NCI-H524 (cell line): ENCODE measurements at places on chromosomes 1 and 21.
A peak's percentile ranks its signal among the peaks of the same experiment; 100 is the strongest.

GRCh38 chr1:65804584-65804983 is 11.9 kb downstream of the PDE4B start:
- no peak for DNase-seq

GRCh38 chr1:15756143-15757015 is 2.2 kb upstream of the FBLIM1 start:
- no peak for DNase-seq

DNA sequence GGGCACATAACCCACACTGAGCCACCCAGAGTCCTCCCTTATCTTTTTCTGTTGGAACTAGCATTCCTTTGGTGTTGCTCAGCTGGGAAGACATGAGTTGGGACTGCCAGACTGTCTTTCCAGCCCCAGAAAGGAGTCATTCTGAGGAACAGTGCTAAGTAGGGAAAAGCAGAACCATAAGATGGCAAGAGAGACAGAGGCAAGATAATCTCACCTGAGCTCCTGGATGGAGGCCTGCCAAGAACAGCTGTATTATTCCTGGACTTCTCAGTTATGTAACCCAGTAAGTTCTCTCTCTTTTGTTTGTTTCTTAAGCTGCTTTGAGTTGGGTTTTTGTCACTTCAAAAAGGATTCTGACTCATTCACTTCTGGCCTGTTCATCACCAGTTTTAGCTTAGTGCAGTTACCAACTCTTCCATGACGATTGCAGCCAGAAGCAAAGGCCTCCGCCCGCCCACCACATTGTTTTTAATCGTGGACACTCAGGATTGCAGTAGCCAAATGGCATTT is 134.4 kb downstream of the OMA1 start:
- DNase-seq = no peak

DNA sequence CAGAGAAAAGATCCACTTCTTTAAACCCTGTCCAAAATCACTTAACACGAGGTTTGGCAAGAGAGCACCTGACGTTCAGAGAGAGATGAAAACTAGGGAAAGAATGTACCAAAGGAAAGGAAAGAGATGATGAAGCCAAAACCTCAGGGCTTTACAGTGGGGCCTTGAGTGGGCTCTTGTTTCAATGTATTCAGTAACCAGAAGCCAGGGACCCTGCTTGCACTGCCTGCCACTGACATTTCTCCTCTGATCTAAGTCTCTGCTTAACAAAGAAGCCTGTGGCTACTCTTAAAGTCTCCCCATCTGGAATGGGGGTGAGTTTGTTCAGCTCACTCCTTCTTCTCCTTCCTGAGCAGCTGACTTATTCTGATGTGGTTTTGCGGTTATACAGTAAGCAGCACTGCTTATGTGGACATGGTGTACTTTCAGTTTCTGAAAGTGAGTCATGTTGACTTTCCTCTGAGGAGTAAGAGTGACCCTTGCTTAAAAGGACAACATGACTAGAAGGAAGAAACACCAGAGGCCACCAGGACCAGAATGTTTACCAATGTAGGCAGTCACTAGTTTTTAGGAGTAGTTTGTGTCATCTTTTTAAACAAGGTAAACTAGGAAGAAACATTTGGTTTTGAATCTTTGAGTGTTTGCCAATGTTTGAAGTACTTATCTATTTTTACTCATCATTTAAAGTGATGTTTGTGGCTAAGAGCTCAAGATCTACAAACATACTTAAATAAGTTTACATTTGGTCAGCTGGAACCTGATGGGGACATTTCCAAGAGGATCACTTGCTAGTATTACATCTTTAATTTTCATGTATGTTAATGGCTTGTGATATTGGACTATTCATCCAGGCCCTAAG is 87.4 kb downstream of the FASLG start:
- DNase-seq = no peak

DNA sequence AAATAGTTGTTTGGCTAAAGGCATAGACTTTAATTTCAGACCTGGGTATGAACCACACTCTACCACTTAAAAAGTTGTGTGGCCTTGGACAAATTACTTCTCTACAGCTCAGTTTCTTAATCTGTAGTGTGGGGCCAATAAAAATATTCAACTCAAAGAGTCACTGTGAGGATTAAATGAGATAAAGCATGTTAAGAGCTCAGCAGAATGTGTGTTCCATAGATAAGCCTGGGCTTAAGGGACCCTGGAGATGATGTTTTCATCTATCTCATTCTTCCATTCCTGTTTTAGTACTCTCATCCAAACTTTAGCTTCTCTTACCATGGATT is 17.7 kb downstream of the S100A10 start:
- DNase-seq = no peak

DNA sequence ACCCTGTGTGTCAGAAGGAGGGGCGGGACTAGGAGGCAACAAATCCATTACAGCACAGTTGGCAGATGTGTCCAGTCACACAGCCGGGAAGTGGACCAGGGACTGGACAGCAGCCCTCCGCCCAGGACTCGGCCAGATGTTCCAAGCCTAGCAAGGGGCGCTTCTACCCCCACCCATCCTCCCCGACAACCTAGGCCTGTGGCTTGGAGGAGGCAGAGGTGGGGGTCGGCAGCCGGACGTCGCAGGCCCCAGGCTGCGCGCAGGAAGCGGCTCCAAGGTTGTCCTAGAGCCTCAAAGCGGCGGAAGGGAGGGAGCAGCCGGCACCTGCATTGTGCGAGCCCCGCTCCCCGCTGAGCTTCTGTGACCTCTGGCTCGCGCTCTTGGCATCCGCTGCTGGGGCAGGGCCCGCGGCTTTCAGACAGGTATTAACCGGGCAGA is 20.6 kb upstream of the MYCL start:
- DNase-seq = no peak

- DNase-seq = no peak
Observed at GRCh38 chr1:53811414-53811851, 26.7 kb downstream of the NDC1 start.

- no peak for DNase-seq
Observed at GRCh38 chr1:39524591-39525365, 33.3 kb downstream of the BMP8A start.

DNA sequence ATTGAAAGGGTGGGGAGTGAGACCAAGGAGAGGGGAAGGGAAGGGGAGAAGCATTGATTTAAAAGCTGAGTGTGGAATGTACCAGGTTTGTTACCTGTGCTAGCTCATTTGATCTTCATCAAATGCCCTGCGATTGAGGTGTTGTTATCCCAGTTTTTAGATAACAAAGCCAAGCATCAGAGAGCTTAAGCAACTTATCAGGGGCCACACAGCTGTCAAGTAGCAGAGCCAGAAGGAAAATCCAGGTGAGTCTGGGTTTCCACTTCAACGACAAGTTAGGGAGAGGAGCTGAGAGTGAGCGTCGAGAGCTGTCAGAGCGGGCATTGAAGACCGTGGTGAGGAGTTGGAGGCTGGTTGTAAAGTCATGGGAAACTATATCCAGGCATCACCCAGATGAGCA is 146.9 kb upstream of the IRF2BP2 start:
- no peak for DNase-seq

DNA sequence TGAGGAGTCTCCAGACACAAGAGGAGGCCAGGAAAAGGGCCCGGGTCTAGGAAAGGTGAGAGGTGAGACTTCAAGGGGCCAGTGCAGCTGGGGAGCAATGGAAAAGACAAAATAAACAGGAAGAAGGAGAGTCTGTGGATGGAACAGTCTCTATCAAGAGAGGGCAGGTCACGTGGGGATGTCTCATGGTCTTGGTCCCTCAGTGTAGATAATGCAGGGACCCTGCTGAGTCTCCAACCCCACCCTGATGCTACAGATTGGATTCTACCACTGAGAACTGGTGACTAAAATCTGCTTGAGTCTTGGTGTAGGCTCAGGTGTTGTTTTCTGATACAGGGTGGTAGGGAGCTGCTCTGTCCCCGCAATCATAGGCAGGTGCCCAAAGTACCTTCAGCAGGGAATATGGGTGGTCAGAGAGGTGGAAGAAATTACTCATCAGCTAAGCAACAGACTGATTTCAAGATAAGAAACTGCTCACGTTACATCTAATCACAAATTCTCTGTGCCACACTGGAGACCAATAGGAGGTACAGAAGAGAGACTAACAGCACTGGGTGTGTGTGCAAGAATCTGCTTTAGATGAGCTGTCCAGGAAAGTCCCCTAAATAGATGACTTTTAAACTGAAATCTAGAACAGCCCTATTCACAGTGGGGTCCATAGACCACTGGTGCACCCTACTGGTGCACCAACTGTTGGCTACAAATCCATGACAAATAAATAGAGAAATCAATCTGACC is 101.5 kb upstream of the TLR5 start:
- DNase-seq = peak; percentile 13

DNA sequence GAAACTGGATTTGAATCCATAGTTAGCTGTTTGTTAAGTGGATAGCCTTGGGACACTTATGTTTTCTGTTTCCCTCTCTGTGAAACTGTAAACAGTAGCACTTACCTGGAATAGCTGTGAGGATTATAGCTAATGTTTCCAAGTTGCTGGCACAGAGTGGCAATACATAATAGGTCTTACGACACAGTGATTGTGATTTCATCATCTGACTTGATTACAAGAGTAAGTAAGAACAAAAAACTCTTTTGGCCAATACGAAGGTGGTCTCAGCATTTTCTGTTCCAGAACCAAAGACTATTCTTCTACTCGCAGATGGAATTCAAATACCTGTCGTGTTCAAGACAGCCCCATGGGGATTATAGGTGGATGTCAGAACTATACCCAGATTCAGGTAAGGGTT is 2.1 kb downstream of the C8B start:
- DNase-seq = no peak

GRCh38 chr21:38740090-38740489 is 65.6 kb upstream of the ETS2 start:
- no peak for DNase-seq

- no peak for DNase-seq
Observed at GRCh38 chr1:220291580-220291979, 19.3 kb upstream of the RAB3GAP2 start.

DNA sequence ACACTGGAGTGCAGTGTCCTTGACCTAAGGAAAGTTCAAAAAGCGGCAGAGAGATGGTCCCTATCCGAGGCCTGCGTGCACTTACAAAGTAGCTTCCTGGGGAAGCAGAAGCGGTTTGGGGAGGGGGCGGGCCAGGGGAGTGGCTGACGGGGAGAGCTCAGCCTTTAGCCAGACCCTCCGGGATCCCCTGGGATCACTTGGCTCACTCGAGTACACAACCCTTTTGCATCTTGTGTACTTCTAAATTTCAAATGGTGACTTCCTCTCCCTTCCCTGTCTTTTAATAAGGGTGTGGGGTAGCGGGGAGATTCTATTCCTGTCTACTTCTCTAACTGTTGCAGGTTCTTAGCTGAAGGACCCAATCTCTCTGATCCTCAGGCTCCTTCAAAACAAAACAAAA is 18.1 kb upstream of the SNX27 start:
- DNase-seq = peak; percentile 27

GRCh38 chr1:21898326-21899200 is 38.5 kb downstream of the HSPG2 start:
- no peak for DNase-seq

DNA sequence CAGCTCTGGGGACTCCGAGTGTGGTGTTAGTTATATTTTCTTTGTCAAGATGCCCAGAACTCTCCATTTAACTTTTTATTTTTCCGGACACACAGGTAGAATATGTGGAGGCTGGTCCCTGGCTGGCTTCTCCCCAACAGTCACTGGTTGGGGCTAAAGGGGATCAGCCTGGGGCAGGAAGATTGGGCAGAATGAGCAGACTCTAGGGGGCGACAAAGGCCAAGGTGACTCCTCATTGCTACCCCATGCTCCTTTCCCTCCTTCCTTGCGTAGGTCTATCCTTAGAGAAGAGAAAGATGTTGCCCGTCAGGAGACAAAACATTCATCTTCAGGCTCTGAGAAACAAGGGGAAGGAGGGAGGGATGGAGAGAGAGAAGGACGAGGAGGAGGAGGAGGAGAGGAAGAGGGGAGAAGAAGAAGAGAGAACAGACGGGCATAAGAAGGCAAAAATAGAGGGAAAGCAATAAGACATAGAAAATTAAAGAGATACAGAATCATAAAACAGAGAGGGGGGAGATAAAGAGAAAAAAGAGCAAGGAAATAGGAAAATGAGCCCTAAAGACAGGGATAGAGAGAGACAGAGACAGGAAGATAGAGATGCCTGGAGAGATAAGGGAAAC is 89.9 kb downstream of the FOXD2 start:
- no peak for DNase-seq

DNA sequence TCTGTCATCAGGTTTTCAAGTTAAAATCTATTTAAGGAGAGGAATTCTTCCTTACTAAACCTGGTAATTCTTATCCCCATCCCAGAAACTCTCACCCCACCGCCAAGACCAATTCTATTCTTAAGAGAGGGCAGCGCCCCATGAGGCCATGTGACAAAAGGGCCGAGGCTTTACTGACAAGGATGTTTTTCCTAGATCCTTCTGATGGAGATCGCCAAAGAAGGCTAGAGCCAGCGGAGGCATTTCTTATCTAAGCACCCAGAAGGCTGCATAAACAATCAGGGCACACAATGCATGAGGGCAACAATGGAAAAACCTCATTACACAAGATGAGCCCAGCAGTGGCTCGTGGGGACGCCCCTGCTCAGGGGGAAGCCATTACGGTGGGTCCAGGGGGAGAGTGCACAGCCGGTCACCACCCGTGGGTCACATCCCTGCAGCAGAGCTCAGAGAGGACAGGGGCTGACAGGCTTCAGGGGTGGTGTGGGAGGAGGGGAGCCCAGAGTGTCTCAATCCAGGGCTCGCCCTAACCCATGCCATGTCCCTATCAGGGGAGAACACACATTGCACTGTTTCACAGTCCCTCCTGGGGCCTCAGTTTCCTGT is 88.7 kb downstream of the ITPKB start:
- no peak for DNase-seq

- DNase-seq = no peak
Observed at GRCh38 chr1:198933515-198934222, 294.8 kb downstream of the PTPRC start.

- no peak for DNase-seq
Observed at GRCh38 chr1:116759636-116760035, 5.4 kb downstream of the CD2 start.

GRCh38 chr1:114040273-114041015 is 61.2 kb downstream of the OLFML3 start:
- DNase-seq = no peak

GRCh38 chr1:10788592-10789006 is 7.8 kb downstream of the CASZ1 start:
- DNase-seq = no peak

DNA sequence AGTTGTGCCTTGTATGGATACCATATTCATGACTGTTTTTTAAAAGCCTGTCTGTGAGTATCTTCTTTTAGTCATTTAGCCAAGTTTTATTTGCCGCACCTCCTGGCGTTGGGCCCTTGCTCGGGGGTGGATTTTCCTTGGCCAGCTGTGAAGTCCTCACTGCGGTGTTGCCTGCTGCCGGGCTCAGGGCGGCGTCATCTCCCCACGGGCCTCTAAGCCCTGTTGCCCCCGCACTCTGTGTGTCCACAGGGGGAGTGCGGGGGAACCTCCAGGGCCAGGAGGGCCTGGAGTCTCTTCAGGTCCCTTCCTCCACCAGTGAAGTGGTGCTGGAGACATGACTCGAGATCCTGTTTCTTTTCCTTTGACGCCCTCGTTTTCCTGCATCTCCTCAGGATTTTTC is 65.8 kb upstream of the DIP2A start:
- DNase-seq = peak; percentile 35

DNA sequence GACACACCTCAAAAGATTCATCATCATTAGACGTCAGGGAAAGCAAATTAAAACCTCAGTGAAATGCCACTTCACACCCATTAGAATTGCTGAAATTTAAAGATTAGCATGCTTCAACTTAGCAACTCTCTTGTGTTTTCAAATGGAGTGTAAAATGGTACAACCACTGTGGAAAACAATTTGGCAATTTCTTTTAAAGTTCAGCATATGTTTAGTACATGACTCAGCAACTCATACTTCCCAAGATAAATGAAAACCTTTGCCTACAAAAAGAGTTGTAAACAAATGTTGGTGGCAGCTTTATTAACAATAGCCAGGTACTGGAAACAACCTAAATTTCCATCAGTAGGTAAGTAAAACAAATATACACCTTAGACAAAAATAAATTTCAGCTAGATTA is 42.7 kb downstream of the ST3GAL3 start:
- DNase-seq = no peak
